Activated naive CD4-positive, alpha-beta T cell treated with Interleukin-2 at 50 U/mL for 16 hours (primary cell): ENCODE measurements at places on chromosomes 2 and 18.

- DNase-seq, result no peak
These were observed 53.1 kb upstream of the NPAS2 start for GRCh38 chr2:100766806-100767205.

DNA sequence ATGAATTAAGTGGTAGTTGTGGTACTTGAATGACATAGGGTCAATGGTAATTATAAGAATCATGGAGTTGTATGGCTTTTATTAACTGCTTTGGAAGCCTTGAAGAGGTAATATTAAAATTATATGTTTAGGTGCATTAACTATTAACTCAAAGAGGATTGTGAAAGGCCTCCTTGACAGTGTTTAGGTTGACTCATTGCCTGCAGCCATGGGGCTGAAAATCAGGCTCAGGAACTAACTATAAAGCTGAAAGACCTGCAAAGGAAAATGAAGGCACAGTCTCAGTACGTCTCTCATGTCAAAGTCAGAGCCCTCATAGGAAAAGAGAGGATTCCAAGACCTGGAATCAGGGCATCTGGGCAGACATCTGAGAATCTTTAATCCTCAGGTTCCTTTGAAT is 31.0 kb downstream of the CACNB4 start:
- DNase-seq, result no peak

- no peak for DNase-seq
These were observed 30.8 kb upstream of the LRP2 start for GRCh38 chr2:169393068-169393590.

DNA sequence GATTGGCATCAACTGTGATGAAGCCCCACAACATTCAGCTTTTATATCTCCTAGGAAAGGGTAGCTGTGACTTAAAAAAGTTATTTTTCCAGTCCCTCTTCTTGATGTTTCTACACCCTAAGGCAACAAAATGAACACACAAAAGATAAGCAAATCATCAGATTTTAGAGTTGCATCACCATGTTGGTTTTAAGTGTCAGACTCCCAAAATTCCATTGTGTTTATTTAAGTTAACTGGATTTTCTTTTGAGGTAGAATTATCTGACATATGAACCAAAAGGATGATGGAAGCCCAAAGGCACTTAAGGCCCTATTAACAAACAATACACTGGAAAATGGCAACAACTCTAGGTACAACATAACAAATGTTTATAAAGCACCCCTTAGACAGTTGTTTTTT is 261.7 kb upstream of the SLC39A10 start:
- no peak for DNase-seq

DNA sequence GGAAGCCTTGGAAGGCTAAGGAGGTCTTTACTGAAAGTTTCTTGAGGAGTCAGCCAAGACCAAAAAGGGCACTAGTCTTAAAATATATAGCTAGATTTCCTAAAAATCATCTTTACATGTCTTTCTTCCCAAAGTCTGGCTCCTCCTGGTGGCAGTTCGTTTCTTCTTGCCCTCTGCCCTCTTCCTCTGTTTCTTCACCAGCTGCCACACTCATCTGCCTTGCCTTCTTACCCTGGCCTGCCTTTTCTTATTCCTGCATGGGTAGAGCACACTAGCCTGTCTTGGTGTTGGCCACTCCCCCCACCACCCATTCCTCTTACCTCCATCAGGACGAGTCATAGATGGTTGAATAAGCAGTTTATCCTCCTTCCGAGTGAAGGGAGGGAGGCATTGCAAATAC is 129.8 kb downstream of the RAPGEF4 start:
- no peak for DNase-seq

GRCh38 chr2:227186751-227187150 is 22.3 kb downstream of the COL4A3 start:
- DNase-seq, result no peak
